ENCODE measurements at places on chromosomes 4 and X.

DNA sequence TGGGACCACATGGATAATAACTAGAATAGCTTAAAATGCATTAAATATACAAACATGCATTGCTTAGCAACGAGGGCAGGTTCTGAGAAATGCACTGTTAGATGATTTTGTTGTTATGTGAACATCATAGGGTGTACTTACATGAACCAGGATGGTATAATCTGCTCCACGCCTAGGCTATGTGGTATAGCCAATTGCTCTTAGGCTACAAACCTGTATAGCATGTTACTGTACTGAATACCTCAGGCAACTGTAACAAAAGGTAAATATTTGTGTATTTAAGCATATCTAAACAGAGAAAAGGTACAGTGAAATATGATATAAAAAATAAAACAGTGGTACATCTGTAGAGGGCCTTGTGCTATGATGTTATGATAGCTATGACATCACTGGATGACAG is 169.2 kb upstream of the IL15 start:
- no peak for DNase-seq

DNA sequence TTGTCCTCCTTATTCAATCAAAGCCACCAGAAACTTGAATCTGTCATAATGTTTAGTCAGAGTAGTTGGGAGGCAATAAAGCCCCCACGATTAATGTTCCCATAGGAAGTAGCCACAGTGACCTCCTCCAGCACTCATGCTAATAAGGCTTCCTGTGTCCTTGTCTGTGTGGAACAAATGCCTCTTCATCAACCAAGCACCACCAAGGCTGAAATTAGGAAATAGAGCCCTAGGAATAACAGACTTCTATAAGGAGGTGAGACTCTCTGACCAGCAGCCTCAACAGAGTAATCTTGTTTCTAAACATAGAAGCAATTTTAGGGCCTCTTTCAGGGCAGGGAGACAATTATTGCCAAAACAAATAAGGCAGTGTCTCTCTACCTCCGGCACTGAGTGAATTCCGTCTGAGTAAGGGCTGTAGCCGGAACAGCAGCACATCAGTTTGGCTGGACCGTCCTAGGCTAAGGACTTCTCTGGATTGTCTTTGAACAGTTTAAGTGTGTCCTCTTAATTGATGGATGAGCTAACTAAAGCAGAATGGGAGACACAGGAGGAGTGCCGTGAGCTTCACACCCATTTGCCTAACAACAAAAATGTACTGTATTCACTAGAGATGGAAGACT is 329.2 kb upstream of the HAND2 start:
- DNase-seq = no peak

- no peak for DNase-seq
Observed at GRCh38 chrX:118770133-118770760, 42.8 kb downstream of the IL13RA1 start.

GRCh38 chr4:137312257-137312656 is 220.0 kb downstream of the PCDH18 start:
- DNase-seq = no peak

GRCh38 chr4:41949531-41949930 is 14.3 kb downstream of the TMEM33 start:
- DNase-seq = no peak

DNA sequence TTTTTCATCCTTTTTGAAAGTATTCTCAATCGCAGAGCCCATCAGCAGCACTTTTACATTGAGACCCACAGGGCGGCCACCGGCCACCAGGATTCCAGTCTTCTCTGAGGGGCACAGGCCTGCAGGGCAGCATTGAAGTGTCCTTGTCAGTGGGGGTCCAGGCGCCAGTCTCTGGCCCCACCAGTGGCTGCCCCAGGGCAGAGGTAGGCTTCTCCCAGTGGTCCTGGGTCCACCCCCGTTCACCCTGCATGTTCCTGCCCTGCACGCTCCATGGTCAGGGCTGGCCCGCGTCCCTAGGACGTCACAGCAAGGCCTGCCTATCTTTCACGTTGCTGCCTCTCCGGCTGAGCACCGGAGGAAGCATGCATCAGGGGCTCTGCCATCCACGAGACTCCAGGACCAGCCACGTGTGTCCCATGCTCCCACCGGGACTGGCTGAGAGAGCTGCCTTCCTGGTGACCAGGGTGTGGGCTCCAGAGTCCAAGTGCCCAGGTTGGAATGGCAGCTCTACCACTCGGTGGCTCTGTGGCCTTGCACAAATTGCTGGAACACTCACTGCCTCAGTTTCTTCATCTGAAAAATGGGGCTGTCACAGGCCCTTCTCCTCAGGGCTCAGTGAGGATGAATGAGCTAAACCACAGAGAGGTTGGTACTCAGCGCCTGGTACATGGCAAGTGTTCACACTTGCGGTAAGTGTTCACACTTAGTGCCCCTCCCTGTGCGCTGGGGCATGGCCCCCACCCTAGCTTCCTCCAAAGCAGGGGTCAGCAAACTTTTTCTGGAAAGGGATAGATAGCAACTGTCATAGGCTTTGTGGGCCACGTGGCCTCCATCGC is 30.7 kb upstream of the JAKMIP1 start:
- no peak for DNase-seq

DNA sequence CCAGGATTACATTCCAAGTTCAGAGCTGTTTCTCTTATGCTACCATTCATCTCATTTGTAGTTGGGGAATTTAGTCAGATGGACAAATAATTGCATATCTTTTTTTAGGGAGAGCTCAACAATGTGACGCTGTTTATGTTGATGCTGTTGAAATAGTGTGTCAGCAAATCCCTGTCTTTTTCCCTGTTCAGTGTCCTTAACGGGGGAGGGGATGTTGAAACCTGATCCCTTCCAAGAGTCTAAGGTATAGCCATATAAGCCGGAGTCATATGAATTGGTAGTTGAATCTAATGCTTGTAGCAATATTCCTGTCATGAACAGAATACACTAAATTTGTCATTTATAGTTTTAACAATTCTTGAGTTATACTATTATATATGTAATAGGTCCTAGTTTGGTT is 293.5 kb upstream of the FAT1 start:
- no peak for DNase-seq

DNA sequence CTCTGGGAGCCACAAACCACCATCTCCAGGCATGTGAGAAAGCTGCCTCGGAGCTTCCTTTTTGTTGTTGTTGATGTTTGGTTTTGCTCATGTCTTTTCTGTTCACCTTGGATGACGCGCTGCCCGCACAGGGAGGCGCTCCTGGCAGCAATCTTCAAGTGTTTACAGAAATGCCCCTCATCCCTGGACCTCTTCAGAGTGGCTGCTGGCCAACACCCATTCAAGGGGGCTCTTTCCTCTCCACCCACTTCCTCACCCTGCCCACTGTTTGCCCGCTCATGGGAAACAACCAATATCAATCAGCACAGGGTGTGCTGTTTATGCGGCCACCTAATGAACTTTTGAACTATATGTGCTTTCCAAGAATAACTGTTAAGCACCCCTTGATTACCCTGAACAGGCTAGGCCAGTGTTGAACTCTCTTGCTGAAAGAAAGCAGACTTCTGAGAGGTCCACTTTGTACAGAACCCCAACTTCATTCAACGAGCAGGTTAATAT is 355.1 kb upstream of the CLNK start:
- DNase-seq = no peak

DNA sequence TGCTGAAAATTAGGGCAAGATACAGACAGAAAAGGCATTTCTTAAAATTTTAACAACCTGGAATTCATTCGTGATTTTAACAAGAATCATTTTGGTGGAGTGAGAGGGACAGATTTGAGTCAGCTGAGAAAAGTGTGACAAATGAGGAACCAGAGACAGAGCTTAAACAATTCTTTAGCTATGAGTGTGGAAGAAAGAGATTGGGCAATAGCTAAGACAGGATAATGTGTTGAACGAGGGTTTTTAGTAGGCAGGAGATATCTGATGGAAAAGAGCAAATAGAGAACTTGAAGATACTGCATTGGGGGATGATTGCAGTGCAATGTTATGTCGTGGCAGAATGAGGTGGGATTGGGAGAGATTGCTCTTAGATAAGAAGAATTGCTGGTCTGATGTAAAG is 164.2 kb upstream of the SPRY1 start:
- no peak for DNase-seq

DNA sequence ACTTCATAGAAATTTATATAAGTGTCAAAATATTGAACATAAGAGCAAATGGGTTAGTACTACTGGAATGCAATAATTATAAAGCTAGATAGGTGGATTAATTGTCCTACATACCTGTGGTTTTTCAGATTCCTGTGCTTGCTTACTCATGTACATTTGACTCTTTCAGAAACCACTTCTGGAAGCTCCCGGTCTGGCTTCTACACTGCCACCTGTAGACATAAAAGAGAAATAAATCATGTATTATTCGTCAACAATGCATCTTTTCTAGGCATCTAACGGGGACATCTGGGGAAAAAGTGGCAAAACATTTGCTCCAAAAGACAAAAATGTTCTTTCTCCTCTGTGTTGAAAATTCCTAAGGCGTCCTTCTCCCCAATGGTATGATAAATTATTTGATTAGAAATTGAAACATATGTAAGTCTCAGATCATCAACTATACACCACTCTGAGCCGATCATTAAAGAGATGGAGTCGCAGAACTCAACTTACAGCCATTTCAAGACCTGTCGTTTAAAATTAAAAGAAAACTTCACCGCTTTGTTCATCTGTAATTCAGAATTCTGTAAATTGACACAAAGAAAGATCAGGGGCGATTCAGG is 648.7 kb upstream of the DIPK2B start:
- DNase-seq = no peak

DNA sequence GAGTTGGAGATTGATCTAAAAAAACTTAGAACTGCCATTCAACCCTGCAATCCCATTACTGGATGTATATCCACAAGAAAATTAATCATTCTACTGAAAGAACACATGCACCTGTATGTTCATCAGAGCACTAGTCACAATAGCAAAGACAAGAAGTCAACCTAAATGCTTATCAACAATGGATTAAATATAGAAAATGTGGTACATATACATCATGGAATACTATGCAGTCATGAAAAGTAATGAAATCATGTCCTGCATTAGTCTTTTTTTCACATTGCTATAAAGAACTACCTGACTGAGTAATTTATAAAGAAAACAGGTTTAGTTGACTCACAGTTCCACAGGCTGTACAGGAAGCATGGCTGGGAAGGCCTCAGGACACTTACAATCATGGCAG is 850.5 kb downstream of the TECRL start:
- DNase-seq = no peak

- DNase-seq = no peak
Observed at GRCh38 chr4:157072002-157072401, 3.9 kb upstream of the GLRB start.

DNA sequence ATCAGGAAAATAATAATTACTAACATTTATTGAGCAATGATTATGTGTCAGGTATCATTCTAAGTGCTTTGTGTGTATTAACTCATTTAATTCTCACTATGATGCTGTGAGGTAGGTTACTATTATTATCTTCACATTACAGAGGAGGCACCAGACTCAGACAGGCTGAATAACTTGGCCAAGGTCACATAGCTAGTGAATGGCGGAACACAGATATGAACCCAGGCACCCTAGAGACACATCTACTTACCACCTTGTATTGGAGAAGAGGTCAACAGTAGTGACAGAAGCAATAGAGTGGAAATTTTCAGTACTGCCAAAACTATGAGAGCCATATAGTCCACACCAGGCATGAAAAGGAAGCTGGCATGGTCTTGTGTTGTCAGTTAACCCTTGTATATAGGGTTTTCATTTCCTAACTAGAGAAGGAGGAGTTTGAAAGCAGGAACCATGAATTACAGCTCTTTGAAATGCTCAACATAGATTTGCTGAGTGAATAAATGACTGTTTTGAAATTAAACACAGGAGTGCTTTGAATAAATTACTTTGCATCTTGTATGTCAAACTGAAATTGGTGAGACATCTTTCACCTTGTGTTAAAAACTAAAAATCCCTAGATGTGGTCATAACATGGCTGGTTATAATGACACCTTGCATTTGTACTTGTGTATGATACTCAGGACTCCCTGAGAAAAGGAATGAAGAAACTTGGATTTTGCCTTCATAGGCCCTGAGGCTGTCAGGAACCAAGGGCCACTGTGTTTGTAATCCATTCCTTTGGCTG is 71.8 kb downstream of the RTL9 start:
- no peak for DNase-seq

GRCh38 chrX:33808636-33809035 is 323.5 kb downstream of the FAM47A start:
- no peak for DNase-seq
